ENCODE measurements at places on chromosomes 5 and 9.

DNA sequence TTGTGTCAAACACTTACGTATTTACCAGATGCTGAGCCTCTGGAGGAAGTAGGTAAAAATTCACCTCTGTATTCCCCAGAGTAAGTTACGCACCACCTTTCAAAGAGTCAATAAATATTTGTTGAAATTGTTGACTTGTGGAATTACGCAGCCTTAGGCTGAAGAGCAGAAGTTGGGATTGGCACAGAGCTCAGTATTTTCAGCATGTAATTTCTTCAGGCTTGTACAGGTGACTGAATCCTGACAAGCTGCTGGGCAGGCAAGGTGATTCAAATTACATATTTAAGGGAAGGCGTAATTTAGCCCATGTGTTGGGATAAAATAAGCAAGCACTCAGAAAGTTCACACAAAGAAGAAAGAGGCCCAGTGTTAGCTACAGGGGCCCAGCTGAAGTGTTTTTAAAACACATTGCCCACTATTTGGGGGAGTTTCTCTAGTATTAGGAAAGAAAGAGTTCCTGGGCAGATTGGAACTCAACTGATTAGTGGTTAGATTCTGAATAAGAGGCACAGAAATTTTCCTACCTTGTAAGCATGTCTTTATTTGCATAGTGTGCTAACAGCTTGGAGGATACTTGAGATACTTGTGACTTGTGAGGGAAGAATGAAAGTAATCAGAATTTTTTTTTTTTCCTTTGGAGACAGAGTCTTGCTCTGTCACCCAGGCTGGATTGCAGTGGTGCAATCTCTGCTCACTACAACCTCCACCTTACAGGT lies 165.3 kb upstream of the FBXL7 start:
- no peak for DNase-seq

DNA sequence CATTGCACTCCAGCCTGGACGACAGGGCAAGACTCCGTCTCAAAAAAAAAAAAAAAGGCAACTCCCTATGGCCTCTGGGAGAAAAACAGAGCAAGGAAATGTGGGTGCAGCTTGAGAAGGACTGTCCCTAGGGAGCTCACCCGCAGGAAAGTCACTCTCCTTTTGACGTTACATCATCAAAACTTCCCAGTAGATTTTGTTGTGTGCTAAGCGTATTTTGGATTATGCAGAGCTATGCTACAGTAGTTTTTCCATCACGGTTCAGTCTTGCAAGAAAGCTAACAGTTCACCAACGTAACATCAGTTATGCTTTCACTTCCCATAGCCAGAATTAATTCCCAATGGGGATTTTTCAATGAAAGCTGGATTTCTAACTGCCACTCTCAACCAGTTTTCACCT lies 138.8 kb downstream of the HSD17B3 start:
- DNase-seq, result no peak

GRCh38 chr5:41219658-41220269 lies 6.4 kb upstream of the C6 start:
- no peak for DNase-seq

GRCh38 chr9:87635656-87636501 lies 90.0 kb upstream of the CTSL start:
- DNase-seq, result no peak

DNA sequence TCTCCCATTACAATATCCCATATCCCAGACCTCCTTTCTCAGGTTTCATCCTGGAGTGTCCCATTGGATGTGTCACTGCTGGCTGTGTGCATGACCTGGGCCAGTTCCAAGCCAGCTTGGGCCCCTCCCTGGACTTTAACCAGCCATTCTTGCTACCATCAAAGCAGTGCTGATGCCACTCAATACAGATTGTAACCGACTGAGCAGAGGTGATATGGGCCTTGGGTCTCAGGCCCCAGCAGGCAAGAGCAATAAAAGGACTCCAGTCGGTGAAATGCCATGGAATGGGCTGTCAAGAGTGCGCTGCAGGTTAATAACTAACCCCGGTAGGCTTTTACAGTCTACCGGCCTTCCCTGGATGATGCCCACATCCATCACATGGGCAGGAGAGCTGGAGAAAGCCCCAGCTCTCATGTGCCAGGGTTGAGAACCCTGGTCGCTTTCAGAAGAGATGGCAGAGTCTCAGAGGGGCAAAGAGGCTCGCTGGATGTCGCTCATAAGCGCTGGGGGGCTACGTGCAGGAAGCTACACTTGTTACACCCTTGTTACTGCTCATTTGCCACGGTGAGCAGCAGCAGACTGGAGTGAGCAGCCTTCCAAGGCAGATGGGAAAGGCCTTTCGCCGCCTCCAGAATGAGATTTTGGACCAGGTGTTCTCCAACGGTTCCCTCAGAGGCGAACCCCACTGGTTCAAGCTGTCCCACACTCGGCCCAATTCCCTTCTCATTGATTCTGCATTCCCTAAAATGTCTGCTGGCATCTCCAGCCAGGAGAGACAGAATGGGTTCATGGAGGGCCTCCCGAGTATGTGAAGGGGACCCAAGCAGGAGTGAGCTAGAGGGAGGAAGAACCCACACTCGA lies 13.2 kb downstream of the EPB41L4B start:
- DNase-seq, result no peak

GRCh38 chr9:18149471-18150011 lies 324.4 kb upstream of the ADAMTSL1 start:
- no peak for DNase-seq

DNA sequence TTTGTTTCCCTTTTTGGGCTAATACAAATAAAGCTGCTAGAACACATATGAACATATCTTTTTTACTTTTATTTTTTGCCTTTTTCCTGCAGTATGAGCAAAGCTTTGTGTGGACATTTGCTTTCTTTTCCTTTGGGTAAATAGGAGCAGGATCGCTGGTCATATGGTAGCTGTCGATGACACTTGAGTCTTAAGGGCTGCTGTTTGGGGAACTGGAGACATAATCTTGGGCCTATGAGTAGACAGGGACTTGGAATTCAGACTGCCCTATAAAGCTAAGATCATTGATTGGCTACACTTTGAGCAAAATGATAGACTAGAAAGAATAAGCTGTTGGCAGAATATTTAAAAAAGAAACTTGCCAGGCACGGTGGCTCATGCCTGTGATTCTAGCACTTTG lies 60.9 kb upstream of the ABL1 start:
- no peak for DNase-seq

DNA sequence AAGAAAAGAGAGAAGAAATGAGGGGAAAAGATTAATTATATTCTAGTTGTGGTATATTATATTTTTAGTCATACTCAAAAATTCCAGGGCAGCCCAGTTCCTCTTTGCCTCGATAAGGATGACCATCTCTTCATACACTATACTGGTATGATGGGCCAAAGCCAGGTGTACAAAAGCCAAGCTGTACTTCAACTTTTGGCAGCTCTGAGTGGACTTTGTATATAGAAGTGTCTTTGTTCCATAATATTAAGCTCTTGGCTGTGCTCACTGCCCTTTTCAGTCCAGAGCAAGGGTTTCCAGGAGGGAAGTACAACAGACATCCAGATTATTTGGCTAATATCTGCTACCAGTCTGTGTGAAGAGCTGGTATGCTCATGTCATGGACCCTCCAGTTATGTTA lies 934.3 kb upstream of the CDH10 start:
- no peak for DNase-seq

All from activated CD4-positive, alpha-beta T cell treated with anti-CD3 and anti-CD28 coated beads, Interleukin-2, amount 50 U/mL, for 24 hours (primary cell).